Vein endothelial cell (primary cell): ENCODE measurements at places on chromosomes 6 and 20. TPM values are rescaled to one million over a fixed set of nuclear protein-coding genes. Genes with fewer than 3 reads are reported as not detected.

Gene C6orf163
- total RNA-seq = 2.9 and 3.8 TPM in 2 replicates

Gene EFCAB8
- total RNA-seq = under 0.01 TPM in 2 replicates

Gene MYT1
- not detected in 2 replicates for total RNA-seq

Gene CHRNA4
- not detected in 2 replicates for total RNA-seq

Gene SYNGAP1
- total RNA-seq = 3.6 and 5.3 TPM in 2 replicates
